B cell (primary cell): ENCODE measurements at places on chromosomes 5 and 9. TPM values are rescaled to one million over a fixed set of nuclear protein-coding genes. Genes with fewer than 3 reads are reported as not detected.
A peak's percentile ranks its signal among the peaks of the same experiment; 100 is the strongest.

GRCh38 chr9:125758986-125759763 is 12.0 kb downstream of the PBX3 start:
- H3K27ac ChIP-seq, result peak overlapping the region; percentile 32
- no peaks in the 10 kb centered on the region for H3K27me3 ChIP-seq
- peaks cover 14% of the 10 kb centered on the region for H3K4me1 ChIP-seq
- peak overlapping the region; percentile 42 for H3K4me3 ChIP-seq
- no peaks in the 10 kb centered on the region for H3K36me3 ChIP-seq
- peak; percentile 77 for DNase-seq

POLK gene
- total RNA-seq, result 41.6 and 42.9 TPM in 2 replicates

NKD2 gene
- 0.34 TPM in 1 of 2 replicates, not detected in the other for total RNA-seq

DNA sequence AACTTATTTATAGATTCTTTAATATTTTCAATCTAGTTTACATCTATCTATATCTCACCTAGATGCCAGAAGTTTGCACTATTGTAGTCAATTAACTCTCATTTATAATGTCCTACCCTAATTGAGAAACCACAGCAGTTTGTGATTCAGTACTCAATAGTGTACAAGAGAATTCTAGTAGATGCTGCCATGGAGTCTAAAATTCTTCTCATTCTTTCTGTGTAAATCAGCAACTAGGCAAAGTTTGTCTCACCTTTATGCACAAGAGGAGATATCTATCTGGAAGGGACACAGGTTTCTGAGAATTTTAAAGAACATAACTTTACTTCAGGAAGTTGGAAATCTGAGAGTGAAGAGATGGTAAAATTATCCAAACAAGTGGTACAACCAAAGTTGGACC is 173.0 kb upstream of the FBXL7 start:
- no peak overlapping the region for H3K4me3 ChIP-seq
- H3K27ac ChIP-seq, result no peak overlapping the region
- H3K4me1 ChIP-seq, result no peaks in the 10 kb centered on the region
- no peaks in the 10 kb centered on the region for H3K27me3 ChIP-seq
- no peak for DNase-seq

DNA sequence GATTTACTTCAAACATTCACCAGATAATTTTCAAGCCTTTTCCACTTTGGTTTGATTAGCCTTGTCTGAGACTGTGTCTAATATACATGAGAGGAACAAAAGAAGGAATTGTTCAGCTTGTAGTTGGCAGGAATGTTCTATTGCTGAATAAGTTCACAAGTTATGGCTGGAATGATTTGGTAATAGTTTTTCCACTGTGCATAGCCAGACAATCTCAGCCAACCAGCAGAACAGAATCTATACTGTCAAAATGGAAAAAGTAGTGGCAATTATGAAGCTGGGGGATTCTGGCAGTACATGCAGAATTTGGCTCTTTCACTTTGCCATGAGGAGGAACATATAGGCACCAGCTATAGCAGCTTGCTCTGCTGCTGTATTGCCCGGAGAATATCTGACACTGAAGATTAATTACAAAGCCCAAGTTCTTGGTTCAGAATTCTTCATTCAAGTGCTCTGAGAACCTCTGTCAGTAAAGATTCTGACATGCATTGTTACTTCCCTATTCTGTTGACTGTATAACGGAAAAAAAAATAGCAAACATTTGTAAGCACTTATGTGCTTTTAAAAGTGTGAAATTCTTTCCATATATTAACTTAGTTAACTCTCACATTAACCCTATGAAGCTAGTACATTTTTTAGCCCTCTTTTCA is 150.6 kb downstream of the PRR16 start:
- H3K4me1 ChIP-seq, result no peaks in the 10 kb centered on the region
- no peak overlapping the region for H3K27ac ChIP-seq
- DNase-seq, result no peak
- no peaks in the 10 kb centered on the region for H3K27me3 ChIP-seq

GRCh38 chr9:132348676-132349075 is 6.1 kb downstream of the SETX start:
- H3K36me3 ChIP-seq, result peaks cover 10% of the 10 kb centered on the region
- no peak overlapping the region for H3K4me3 ChIP-seq
- H3K27ac ChIP-seq, result peak overlapping the region; percentile 15
- no peaks in the 10 kb centered on the region for H3K27me3 ChIP-seq

DNA sequence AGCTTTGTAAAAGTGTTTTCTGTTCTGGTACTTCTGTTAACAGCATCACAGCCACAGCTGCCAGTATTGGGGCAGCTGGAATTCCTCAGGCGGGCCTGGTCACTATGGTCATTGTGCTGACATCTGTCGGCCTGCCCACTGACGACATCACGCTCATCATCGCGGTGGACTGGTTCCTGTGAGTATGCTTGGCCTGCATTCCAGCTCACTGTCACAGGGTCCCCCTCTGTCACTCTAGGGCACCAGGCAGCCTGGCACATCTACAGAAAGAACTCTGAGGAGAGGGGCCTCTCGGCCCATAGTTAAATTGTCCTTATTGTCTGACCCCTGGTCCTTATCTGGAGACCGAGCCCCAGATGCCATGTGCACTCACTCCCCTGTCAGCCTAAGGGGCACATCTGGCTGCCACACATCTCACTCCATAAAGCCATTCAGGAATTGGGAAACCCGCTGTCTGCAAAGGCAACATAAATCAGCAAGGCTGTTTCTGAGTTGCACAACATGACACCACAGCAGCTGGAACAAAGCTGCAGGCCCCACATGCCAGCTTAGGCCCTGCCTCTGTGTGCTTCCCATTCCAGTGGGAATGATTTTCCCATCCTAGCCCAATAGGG is 77.5 kb downstream of the SLC1A3 start:
- no peaks in the 10 kb centered on the region for H3K4me1 ChIP-seq
- no peak for DNase-seq
- H3K27ac ChIP-seq, result no peak overlapping the region
- H3K36me3 ChIP-seq, result no peaks in the 10 kb centered on the region
- no peaks in the 10 kb centered on the region for H3K27me3 ChIP-seq

- H3K4me1 ChIP-seq, result no peaks in the 10 kb centered on the region
- no peak for DNase-seq
- H3K36me3 ChIP-seq, result no peaks in the 10 kb centered on the region
- no peaks in the 10 kb centered on the region for H3K27me3 ChIP-seq
These were observed 47.8 kb upstream of the PWWP2A start for GRCh38 chr5:160166973-160167623.

GRCh38 chr5:1235838-1236237 is 10.7 kb downstream of the SLC6A18 start:
- H3K4me3 ChIP-seq, result no peak overlapping the region
- no peak overlapping the region for H3K27ac ChIP-seq
- H3K36me3 ChIP-seq, result no peaks in the 10 kb centered on the region
- DNase-seq, result no peak
- H3K27me3 ChIP-seq, result no peaks in the 10 kb centered on the region
- H3K4me1 ChIP-seq, result no peaks in the 10 kb centered on the region

GRCh38 chr5:137220523-137220927 is 278.6 kb downstream of the SPOCK1 start:
- DNase-seq, result no peak
- no peaks in the 10 kb centered on the region for H3K4me1 ChIP-seq
- H3K4me3 ChIP-seq, result no peak overlapping the region
- H3K27me3 ChIP-seq, result no peaks in the 10 kb centered on the region
- H3K27ac ChIP-seq, result no peak overlapping the region
- no peaks in the 10 kb centered on the region for H3K36me3 ChIP-seq

DMRTA1 gene
- not detected in 2 replicates for total RNA-seq

- H3K27me3 ChIP-seq, result no peaks in the 10 kb centered on the region
- DNase-seq, result no peak
- H3K27ac ChIP-seq, result no peak overlapping the region
- H3K4me3 ChIP-seq, result no peak overlapping the region
These were observed 62.0 kb downstream of the TTLL11 start for GRCh38 chr9:122031157-122031556.

DNA sequence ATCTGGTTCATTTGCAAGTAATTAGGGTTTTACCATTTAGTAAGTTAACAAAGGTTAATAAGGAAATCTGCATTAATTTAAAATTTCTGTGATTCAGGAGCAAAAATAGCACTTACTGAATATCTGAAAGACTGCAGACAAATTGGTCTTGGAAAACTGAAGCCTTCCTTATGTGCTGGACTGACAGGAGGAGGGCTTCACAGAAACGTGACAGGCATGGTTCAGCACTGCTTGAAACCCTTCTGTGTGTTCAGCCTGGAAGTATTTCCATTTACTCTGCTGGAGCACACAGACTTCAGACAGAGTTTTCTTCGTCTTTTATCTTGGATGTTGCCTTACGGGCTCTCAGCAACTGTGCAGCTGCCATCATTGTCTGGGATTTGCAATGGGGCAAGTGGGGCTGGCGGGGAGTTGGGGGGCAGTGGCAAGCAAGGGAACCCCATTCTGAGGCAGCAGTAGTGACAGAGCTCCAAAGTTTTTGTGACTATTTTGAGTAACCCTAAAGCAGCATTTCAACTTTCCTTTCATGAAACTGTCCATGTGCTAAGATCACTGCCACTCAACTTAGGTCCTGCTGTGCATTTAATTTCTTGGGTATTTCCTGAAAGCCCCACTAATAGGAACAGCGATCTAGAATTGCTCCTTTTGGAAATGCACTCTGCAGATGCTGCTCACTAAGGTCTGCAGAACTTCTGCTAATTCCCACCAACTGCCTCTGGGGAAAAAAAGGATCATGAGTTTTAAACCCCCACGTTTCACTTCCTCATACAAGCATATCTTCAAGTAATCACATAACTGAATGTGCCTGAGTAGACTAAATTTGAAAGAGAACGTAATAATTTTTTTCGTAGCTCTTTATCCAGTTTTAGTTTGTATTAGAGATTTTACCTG is 56.6 kb downstream of the KCNN2 start:
- no peaks in the 10 kb centered on the region for H3K27me3 ChIP-seq
- H3K4me1 ChIP-seq, result peaks cover 6% of the 10 kb centered on the region
- H3K27ac ChIP-seq, result no peak overlapping the region
- DNase-seq, result peak; percentile 58

SAXO1 gene
- total RNA-seq, result 0.07 TPM in 1 of 2 replicates, not detected in the other

CCDC152 gene
- total RNA-seq, result 4.2 and 4.8 TPM in 2 replicates

GRCh38 chr5:173741729-173742431 is 125.4 kb upstream of the BOD1 start:
- no peak overlapping the region for H3K4me3 ChIP-seq
- no peak for DNase-seq
- no peaks in the 10 kb centered on the region for H3K36me3 ChIP-seq
- H3K27ac ChIP-seq, result no peak overlapping the region
- peaks cover 53% of the 10 kb centered on the region for H3K4me1 ChIP-seq
